Inflammatory macrophage treated with lipopolysaccharide for 4 hours (primary cell): ENCODE measurements at places on chromosomes 6 and 20.

GRCh38 chr6:144888621-144889020, 603.5 kb downstream of the UTRN start:
- no peak for DNase-seq

- DNase-seq: no peak
These were observed 202.8 kb upstream of the CST7 start for GRCh38 chr20:24746351-24746685.

- DNase-seq: no peak
These were observed 18.6 kb downstream of the MOXD1 start for GRCh38 chr6:132382630-132383175.

DNA sequence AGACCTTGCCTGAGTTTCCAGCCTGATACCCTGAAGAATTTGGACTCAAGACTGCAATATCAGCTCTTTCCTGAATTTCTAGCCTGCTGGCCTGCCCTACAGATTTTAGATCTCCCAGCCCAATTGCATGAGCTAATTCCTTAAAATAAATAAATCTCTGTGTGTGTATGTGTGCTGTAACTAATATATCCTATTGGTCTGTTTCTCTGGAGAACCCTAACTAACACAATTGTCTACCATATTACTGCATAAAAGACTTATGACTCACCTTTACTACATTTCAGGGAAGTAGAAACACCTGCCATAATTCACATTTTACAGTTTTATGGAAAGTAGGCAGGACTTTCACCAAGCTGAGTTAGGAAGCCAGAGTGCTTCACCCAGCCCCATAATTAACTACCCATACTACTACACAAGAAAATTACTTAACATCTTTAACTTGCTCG, 90.7 kb upstream of the BEND6 start:
- no peak for DNase-seq

- no peak for DNase-seq
These were observed 872.1 kb downstream of the PHF3 start for GRCh38 chr6:64507661-64508060.

DNA sequence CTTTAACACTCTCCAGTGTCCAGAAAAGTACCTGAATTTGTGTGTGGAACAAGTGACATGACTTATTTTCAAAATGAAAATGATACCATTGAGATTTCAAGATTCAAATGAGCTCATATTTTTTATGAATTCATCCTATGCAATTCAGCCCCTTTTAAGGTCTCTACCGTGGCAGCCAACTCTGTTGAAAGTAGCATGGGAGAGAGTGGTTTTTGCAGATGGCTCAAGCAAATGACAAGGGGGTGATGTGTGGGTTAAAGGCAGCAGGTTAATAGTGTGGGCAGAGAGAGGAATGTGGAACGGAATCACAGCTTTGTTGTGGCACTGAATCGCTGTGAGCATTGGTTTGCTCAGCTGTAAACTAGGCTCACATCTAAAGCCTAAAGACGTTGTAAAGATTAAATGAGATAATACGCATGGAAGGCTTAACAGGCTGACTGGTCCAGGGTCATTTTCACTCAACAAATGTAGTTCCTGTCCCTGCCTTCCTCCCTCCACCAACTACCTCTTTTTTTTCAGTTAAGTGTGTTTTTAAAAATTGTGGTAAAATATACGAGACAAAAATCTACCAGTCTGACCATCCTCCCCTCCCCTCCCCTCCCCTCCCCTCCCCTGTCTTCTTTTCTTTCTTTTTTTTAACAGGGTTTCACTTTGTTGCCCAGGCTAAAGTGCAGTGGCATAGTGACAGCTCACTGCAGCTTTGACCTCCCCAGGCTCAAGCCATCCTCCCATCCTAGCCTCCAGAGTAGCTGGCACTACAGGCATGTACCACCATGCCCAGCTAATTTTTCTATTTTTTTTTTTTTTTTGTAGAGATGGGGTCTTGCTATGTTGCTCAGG, 114.7 kb upstream of the ZNF217 start:
- peak; percentile 73 for DNase-seq

DNA sequence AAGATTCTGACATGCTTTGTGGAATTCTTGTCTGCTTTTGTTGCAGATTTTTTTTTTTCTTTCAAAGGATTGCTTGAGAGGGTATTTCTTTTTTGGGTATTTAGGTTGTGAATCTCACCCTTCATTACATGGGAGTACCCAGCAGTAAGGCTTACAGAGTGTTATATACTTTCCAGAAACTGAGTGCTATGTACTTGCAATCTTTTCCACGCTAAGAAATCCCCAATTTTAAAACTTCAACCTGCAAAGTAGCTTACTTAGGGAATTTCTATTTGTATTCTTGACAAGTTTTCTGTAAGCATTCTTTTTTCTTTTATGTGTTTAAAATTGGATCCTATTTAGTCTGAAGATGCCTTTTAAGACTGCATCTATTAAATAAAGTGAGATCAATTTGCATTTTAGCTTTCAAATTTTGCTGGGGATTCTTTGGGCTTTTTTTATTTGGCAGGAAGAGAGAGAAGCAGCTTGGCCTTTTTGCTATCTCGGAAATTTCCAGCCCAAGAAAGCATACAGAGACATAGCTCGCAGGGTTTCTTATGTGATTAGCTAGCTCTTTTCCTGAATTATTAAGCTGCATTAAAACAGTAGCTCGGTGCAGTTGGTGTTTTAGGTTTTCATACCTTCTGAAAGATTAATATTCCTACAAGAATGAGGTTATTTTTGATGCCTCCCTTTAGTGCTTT, 42.6 kb downstream of the KCNS1 start:
- DNase-seq: no peak

GRCh38 chr6:2035826-2036709, 209.3 kb downstream of the GMDS start:
- DNase-seq: no peak

- no peak for DNase-seq
These were observed 41.6 kb upstream of the IYD start for GRCh38 chr6:150327117-150327774.

DNA sequence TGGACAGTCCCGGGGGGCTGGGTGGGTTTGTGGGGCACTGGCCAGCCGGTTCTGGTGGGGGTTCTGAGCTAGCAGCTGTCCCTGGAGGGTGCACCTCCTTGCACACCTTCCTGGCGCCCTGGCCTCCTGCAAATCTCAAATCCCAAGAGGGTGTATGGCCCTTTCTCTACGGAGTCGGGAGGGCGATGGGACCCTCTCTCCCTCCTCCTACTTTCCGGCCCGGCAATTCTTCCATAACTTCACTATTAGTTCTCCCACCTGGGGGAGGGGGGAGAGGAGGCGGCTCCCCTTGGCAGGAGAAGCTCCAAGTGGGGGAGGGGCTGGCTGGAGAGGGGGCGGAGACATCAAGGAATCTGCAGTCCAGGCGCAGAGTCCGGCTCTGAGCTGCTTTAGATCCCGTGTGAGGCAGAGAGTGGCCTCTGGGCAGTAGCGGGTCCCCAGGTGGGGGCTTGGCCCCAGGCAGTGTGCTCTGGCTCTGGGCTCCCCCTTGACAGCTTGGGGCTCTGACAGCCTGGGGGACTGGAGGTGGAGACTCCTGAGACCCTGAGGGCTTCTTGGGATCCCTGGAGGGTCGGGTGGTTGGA, 1.4 kb upstream of the LAMA5 start:
- DNase-seq: no peak

DNA sequence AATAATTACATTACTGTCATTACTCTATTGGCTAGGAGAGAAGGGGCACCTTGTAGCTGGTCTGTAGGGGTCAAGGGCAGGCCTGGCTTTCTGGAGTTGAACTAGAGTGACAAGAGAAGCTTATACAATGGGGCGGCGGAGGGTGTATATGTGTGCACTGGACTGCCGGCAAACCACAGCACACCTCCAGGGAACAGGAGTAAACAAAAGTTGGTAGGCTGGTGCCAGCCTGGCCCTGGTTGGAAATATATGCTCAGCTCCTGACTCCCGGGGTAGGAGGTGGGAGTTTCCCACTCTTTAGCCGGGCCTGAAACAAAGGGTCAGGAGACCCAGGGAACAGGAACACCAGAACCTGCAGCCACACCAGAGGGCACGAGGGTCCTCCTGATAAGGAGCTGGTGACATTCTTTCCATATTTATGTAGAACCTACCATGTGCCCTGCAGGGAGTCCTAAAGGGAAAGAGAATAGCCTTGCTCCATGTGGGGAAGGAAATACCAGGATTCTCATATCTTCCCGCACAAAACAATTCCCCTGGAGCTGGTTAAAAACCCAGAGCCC, 5.1 kb downstream of the C6orf132 start:
- DNase-seq: no peak

DNA sequence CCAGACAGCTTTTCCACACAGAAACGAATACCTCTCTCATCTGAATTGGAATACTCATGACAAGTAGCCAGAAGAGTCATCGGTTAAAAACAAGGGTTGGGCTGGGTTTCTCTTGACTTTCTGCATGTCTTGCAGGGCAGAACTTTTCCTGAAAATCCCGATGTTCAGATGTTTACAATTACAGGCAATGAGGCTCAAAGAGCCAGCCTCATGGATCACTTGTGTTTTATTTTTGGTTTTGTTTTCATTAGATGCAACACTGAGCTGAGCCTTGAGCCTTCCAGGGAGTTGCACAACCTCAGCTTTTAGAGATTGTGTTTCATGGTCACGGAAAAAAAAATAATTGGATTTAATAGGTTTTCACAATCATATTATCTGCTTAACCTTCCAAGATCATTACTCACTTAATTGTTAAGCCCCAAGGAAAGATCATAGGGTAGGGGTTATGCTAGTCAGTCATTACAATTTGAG, 288.1 kb upstream of the PRDM1 start:
- DNase-seq: peak; percentile 83

- DNase-seq: no peak
These were observed 613.1 kb downstream of the EPHA7 start for GRCh38 chr6:92806254-92806653.

GRCh38 chr20:20608641-20609040, 103.8 kb downstream of the RALGAPA2 start:
- peak; percentile 24 for DNase-seq

GRCh38 chr6:129795261-129795660, 65.9 kb downstream of the TMEM244 start:
- DNase-seq: no peak

- DNase-seq: no peak
These were observed 1.4 kb upstream of the BANF2 start for GRCh38 chr20:17698384-17698783.

GRCh38 chr6:132365281-132365907, 35.9 kb downstream of the MOXD1 start:
- DNase-seq: peak; percentile 22

- DNase-seq: no peak
These were observed 146.6 kb downstream of the ANKRD60 start for GRCh38 chr20:58081846-58082245.

DNA sequence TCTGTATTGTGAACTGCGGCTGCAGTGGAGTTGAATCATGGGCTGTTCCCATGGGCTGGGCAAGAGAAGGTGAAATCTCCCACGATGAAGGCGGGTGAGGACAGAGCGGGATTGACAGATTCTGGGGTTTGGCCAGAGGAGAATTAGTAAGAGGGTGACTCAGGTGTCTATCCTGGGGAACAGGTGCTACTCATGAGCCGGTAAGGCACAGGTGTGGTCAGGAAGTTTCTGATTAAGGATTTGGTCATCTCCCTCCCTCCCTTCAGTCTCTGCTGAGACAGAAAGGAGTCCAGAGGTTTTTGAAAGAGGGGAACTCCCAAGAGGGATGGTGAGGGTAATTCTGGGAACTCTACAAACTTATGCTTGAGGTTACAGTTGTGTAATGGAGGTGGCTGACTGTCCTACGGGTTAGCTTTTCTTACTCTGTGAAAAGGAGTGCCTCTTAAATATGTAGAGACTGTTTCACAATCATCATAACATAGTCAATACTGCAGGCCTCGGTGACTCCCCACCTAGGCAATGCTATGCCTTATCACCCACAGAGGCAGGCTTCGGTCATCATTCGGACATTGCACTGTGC, 31.5 kb downstream of the SERPINB1 start:
- peak; percentile 82 for DNase-seq
